Right renal cortex interstitium (tissue), 3 donors: ENCODE measurements at places on chromosomes 2 and 18. TPM values are rescaled to one million over a fixed set of nuclear protein-coding genes. Genes with fewer than 3 reads are reported as not detected.

STAMBP gene
- 62.4 TPM for polyA plus RNA-seq

- DNase-seq, result no peak
Observed at GRCh38 chr2:74849228-74849892, 15.4 kb downstream of the HK2 start.

DNA sequence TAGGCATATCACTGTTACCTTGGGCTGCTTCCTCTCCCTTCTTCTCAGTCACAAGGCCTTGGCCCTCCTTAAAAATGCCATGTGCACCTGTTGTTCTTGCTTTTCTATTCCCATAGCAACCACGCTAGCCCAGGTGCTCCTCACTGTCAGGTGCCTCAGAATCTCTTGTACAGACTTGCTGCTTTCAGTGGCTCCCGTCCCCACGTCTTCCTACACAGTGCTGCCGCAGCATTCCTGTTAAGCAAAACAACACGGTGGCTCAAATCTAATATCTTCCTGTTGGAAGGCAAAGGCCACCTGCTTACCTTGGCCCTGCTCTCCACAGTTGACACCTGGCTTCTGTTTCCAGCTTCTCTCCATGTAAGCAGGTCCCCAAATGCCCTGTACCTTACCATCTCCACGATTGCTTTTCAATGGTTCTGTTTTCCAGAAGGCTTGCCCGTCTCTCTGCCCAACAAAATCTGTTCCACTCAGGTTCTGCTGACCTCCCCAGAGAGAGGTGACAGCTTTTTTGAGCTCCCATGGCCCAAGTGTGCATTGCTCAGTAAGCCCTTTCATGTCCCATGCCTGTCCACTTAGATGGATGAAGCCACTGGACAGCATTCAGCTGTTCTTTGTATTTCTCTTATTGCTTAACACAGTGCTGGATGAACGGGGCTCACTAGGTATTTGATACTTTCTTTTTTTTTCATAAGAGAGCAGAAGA, 240.4 kb downstream of the PRKCE start:
- DNase-seq, result no peak

DNA sequence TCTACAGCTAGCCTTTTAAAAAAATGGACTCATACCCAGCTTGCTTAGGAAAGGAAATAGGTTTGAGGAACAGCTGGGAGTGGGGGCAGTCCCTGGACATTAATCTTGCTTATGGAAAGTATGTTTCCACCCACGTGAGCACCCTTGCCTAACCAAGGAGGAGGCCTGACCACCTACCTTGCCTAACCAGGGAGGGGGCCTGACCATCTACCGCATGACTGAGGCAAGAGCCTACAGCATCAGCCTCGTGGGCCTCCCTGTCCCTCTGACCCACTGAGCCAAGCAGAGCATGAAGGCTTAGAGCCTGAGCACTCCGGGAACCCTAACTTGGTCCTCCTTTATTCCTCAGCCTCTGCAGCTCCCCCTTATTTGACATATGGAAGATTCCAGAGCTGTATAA, 20.2 kb downstream of the PRKAG3 start:
- DNase-seq, result no peak

- no peak for DNase-seq
Observed at GRCh38 chr18:12857991-12858544, 26.0 kb downstream of the PTPN2 start.
